ENCODE measurements at places on chromosomes 5 and 9.

GRCh38 chr5:83107692-83108420, 30.5 kb downstream of the XRCC4 start:
- no peak for DNase-seq

DNA sequence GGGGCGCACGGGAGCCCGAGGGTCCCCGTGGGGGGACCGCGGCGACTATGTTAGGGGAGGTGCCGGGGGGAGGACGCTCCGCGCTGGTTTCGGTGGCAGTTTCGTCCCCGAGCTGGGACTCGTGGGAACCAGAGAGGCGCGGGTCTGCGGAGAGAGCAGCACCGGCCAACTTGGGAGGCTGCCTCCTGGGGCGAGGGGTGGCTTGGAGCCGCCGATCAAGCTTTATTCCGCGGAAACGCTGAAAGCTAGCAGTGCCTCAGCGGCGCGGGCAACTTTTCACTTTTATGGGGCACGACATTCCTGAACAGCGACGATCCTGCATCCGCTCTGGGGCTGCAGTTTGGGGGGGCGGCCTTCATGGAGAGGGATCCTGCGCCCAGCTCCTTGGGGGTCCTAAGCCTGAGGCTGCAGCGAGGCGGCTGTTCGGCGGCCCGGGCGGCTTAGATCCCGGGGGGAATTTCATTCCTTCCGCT, 369 bp downstream of the OCLN start:
- DNase-seq, result no peak

DNA sequence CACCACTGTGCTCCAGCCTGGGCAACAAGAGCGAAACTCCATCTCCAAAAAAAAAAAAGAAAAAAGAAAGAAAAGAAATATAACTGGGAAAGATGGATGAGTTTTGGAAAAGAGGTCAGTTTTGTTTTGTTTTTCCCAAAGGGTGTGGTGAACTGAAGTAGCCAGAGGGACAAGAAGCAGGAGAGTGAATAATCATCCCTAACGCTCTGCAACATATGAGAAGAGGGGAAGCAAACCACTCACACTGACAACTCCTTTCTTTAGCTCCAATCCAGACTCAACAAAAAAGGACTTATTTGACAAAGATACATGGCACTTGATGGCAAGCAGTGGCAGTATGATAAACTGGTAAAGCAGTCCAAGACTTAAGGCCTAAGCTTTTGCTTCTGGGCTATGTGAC, 176.1 kb upstream of the HMHB1 start:
- DNase-seq, result no peak

DNA sequence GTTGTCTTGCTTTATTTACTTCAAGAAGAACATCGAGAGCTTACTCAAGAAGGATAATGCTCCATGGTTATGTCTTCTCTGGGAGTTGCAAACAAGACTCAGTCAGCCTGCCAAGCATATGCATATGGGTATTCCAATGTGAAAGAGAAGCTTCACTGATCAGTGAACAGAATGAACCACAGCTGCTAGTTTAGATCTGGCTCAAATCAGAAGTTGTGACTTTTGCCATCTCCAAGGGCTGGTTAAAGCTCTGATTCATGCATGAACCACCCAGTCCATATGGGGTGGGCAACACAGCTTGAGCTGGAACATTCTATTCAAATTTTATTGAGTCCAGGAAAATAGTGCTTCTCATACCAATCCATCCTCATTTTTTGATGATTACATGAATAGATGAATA, 50.0 kb downstream of the ATPSCKMT start:
- DNase-seq, result no peak

- DNase-seq, result no peak
Measured at GRCh38 chr5:60903356-60903755, 41.5 kb downstream of the ERCC8 start.

DNA sequence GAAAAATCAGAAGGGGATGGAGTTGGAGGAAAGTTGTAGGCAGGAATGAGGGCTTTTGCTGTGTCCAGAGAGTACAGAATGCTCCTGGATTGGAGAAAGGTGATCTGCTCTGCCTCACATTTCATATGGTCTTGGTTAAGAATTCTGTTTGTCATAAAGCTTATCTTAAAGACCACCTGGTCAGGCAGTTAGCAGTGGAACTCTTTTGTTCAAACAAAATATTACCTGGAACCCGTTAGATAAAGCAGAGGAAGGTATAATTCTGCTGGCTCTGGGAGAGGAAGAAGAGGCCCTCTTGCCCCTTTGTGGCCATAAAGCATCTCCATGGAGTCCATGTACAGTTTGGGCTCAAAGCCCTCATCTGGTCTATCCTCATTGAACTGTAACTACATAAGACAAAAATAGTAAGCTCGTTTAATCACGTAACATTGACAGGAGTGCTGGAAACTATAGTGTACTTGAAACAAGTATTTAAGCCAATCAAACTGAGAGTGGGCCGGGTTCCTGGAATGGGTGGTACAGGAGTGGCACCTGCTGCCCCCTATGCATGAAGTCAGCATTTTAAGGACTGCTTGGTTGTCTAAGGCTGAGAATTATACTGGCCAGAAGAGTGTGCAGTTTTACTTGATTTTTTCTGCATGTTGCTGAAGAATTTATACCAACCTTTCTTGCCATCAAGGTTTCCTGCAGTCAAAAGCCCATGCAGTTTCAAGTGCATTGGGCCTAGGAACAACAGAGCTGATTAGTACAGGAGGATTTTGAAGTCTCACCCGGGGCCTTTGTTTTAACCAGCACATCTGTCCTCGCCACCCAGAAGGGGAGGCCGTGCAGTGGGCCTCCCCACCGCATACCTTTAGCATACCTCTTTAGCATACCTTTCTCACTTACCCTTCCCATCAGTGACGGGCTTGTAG, 39.9 kb downstream of the STXBP1 start:
- no peak for DNase-seq

DNA sequence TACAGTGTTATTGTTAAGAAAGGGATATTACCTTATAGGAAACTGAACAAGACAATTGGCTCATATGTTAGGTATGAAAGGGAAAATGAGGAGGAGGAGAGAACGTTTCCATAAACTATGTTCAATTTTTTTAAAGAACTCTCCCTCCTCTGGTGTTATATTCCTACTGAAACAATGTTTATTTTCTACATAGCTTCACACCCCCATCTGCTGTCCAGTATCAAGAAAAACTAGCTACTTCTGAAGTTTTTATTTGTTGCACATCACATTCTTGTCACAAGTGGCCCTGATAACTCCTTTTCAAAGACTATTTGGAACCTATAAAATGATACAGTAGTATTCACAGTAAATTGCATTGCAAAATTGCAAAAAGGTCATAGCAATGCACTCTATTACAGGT, 223.4 kb upstream of the FAM174A start:
- DNase-seq, result no peak

DNA sequence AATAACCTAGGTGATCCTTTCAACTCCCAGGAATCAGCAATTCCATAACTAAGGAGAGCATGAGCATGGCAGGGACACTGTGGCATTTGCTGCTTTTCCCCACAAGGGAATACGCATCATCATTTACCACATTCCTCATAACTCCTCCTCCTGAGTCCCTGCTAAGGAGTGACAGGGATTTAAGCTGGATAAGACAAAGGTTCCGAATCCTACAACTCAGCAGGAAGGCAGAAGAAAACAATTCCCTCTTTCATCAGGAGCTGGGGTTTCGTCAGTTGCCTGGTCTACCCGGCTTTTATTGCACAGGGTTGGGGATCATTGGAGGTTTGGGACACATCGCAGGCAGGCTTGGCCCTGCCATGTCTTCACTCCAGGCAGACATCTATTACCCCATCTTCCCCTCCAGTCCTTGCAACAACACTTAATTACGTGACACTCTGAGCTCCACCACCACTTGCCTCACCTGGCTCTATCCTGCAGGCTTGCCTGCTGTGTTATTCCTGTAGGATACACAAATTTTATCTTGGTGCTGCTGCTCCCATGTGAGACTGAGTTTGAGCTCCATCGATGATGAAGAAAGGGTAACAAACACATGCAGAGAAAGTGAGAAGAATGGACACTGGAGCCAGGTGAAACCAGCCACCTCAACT, 563.0 kb upstream of the KLF4 start:
- no peak for DNase-seq

DNA sequence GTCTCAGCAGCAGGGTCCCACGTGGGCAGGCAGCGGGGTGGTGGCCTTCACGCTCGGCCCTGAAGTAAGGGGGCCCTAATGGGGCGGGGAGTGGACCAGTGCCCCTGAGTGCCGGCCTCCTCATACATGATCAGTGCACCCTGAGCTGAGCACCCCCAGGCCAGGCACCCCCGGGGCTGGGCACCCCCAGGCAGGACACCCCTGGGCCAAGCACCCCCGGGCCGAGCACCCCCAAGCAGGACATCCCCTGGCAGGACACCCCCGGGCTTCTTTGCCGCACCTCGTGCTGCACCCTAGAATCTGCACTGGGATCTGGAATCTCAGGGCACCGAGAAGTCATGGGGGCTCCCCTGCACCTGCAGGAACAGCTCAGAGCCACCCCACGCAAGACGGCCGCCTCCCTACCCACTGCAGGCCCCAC, 51.4 kb downstream of the EXD3 start:
- DNase-seq, result no peak

GRCh38 chr5:91384671-91385430, 1.7 kb upstream of the ARRDC3 start:
- DNase-seq, result peak; percentile 93

GRCh38 chr9:23858234-23858633, 32.2 kb upstream of the ELAVL2 start:
- no peak for DNase-seq

- DNase-seq, result no peak
Measured at GRCh38 chr9:131887680-131888079, 147.8 kb upstream of the RAPGEF1 start.

GRCh38 chr5:137221943-137222342, 277.2 kb downstream of the SPOCK1 start:
- no peak for DNase-seq

- DNase-seq, result no peak
Measured at GRCh38 chr5:76299592-76299991, 103.5 kb upstream of the IQGAP2 start.

DNA sequence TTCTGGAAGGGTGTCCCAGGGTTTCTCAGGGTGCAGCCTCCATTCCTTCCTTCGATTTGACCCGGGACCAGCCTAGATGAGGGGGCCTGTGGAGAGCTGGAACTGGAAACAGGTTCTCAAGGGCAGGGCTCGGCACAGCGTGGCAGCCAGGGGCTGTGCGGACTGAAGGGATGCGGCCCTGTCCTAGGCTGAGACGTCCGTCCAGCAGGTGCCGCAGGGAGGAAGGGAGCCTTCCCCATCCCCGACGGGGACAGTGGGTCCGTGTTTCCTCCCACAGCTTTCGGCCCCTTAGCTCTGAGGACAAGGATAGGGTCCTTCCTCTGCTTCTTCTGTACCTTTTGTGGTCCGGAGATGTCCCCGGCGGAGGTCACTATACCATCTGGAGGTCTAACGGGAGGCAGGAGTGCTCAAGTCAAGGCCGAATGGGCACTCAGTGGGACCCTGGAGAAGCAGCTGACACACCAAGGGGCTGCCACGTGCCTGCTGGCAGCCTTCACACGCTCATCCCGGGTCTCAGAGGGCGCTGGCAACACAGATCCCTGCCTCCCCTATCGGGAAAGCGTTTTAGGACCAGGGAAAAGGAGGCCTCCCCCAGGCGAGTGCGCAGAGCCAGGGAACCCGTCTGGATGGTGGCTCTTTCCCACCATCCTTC, 49.9 kb downstream of the USP20 start:
- peak; percentile 51 for DNase-seq

- DNase-seq, result no peak
Measured at GRCh38 chr5:41410737-41411136, 99.7 kb downstream of the PLCXD3 start.

- no peak for DNase-seq
Measured at GRCh38 chr9:89541798-89542197, 43.9 kb upstream of the SEMA4D start.

- DNase-seq, result no peak
Measured at GRCh38 chr5:136087961-136088871, 44.4 kb upstream of the SMAD5 start.

GRCh38 chr5:59823420-59823819, 70.1 kb downstream of the PDE4D start:
- DNase-seq, result no peak

- no peak for DNase-seq
Measured at GRCh38 chr5:153813901-153814300, 224.8 kb downstream of the FAM114A2 start.

- DNase-seq, result no peak
Measured at GRCh38 chr5:146751781-146752401, 126.7 kb downstream of the PPP2R2B start.

GRCh38 chr5:132689513-132689912, 15.7 kb downstream of the IL4 start:
- DNase-seq, result no peak

- DNase-seq, result peak; percentile 32
Measured at GRCh38 chr5:67156976-67157583, 39.5 kb downstream of the CD180 start.

GRCh38 chr5:92637960-92638359, 943.1 kb downstream of the NR2F1-AS1 start:
- DNase-seq, result no peak

DNA sequence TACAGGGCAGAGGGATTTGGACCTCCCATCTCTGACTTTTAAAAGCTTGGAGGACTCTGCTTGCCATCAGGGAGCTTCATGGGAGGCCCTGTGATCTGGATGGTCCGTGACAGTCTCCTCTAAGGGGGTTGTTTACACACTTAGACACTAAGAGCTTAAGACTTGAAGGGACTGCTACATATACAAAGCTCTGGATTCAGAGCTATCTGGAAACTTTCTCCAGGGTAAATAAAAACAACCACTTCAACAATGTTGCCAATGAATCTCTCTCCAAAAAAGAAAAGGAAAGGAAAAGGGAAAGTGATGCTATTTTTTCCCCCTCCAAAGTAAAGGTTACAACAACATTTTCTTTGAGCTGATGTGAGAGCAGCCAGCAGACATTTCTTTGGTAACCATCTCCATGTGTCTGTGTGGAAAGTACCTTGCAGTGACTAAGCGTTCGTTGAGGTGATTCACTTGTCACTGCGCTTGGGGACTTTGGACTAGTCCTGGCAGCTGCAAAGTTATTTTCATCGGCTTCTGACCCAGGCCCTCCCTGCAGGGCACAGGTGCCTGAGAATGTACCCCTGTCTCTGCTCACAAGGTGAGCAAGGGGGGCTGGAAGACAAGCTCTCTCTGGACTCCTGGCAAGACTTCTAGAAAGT, 262.1 kb upstream of the KLF4 start:
- peak; percentile 58 for DNase-seq

Data from NCI-H460 (cell line).